Activated CD4-positive, alpha-beta T cell treated with anti-CD3 and anti-CD28 coated beads, Interleukin-2, Interleukin-6, amounts not matched to agents 100 ng/mL and 50 ng/mL, durations not matched to agents 16 hours and 8 hours (primary cell): ENCODE measurements at places on chromosomes 1 and 21.

DNA sequence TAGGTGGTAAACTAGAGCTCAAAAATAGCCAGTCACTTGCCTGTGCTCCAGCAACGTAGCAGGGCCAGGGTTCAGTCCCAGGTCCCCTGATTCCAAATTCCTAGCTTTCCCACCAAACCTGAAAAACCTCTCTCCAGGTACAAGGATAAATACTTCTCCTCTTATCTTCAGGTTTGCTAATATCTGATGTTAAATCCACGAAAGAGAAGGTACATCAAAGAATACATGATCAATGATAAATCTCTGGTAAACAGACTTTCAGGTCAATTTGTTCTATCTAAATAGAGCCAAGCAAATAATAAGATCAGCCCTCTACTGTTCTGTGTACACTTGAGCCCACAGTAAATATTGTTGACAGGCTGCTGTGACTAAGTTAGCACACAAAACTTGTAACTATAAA, 52.1 kb upstream of the AKT3 start:
- no peak for DNase-seq

- DNase-seq = no peak
Measured at GRCh38 chr1:221166559-221167318, 287.5 kb downstream of the HLX start.

- DNase-seq = no peak
Measured at GRCh38 chr1:25774206-25774803, 25.7 kb upstream of the SELENON start.

GRCh38 chr1:4681026-4681425, 26.6 kb downstream of the AJAP1 start:
- no peak for DNase-seq

GRCh38 chr1:108719656-108720435, 7.1 kb downstream of the FNDC7 start:
- no peak for DNase-seq

DNA sequence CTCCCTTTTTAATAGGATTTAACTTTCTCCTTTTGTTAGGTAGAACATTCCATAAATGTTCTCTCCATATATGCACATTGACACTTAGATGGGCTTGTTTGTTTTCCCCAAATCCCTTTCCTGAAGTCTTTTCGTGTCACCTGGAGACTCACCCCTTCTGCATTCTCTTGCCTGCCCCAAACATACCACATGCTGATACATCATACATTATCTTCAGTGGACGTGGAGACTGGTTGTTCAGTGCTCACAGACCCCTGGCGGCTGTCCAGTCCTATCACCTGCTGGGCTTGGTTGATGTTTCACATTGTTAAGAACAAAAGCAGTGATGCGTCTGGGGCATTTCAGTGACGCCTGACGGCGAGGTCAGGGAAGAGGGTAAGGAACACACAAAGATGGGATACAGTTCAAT, 22.2 kb downstream of the FMOD start:
- DNase-seq = no peak

- no peak for DNase-seq
Measured at GRCh38 chr1:209742409-209743144, 13.3 kb upstream of the TRAF3IP3 start.

GRCh38 chr1:59670662-59671061, 144.1 kb upstream of the HOOK1 start:
- DNase-seq = no peak

- no peak for DNase-seq
Measured at GRCh38 chr1:229116114-229116513, 154.8 kb upstream of the RAB4A start.

GRCh38 chr1:5650283-5651026, 341.8 kb downstream of the NPHP4 start:
- DNase-seq = no peak

DNA sequence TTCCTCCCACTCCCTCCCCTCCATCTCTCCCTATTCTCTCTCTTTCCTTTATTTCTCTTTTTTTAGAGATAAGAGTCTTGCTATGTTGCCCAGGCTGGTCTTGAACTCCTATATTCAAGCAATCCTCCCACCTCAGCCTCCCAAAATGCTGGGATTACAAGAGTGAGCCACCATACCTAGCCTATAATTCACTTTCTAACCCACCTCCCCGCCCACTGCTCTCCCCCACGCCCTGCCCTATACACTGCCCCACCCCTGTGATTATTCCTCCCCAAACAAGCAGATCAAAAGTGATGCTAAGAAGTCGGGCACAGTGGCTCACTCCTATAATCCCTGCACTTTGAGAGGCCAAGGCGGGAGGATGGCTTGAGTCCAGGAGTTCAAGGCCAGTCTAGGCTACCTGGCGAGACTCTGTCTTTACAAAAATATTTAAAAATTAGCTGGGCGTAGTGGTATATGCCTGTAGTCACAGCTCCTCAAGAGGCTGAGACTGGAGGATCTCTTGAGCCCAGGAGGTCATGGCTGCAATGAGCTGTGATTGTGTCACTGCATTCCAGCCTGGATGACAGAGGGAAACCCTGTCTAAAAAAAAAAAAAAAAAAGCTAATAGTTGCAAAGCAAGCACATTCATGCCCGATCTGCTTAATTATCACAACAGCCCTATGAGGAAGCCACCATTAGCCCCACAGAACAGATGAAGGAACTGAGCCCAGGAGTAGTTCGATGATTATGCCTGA, 12.8 kb upstream of the E2F2 start:
- DNase-seq = no peak

DNA sequence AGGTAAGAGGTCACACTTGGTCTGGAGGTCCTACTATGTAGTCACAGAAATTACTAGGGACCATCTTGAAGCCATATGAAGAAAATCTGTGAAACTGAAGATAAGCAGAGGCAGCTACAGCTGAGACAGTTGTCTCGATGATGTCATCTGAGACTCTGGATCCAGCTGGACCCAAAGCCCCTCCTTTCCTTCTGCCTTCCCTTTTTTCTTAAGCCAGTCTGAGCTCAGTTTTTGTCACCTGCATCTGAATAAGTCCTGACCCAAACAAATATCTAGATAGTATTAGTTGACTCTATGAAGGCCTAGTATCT, 143.3 kb downstream of the ETS2 start:
- no peak for DNase-seq

GRCh38 chr1:228998179-228998578, 262.9 kb downstream of the RHOU start:
- no peak for DNase-seq

- DNase-seq = no peak
Measured at GRCh38 chr1:116454940-116455339, 81.9 kb downstream of the ATP1A1 start.

DNA sequence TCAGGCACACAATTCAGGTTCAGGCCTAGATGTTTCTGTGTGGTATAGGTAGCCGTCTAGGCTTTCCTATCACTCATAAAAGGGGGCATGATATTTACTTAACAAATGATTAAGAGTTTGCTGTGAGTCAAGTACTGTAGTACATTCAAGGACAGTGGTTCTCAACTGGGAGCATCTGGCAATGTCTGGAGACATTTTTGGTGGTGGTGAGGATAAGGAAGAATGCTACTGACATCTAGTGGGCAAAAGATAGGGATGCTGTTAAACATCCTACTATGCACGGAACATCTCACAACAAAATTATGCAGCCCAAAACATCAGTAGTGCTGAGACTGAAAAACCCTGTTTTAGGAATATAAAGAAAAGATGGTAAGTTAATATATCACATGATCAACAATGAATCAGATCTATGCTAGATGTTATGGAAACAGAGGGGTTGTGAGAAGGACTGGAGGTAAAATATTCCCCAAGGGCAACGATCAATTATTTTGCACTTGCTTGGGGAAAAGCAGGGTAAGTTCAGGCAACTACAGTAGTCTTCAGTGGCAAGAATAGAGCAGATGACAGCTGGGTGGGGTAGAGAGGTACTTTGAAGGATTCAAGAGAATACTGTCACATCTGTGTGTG, 4.9 kb downstream of the DNTTIP2 start:
- DNase-seq = peak; percentile 33

DNA sequence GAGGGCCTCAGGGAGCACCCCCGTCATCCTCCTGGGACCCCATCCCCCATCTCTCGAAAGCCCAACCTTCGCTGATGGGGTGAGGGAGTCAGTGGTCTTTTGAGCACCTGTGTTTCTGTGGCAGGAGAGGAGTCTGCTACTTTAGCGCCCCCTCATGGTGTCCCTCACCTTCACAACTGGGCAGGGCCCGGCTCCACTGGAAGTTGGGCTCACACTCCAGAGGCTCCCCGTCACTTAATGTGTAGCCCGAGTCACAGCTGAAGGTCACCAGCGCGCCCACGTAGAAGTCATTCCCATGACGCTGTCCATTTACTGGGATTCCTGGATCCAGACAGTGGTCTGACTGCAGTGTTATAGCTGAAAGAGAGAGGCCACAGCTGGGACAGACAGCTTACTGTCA, 139.5 kb upstream of the HMGB4 start:
- DNase-seq = no peak

DNA sequence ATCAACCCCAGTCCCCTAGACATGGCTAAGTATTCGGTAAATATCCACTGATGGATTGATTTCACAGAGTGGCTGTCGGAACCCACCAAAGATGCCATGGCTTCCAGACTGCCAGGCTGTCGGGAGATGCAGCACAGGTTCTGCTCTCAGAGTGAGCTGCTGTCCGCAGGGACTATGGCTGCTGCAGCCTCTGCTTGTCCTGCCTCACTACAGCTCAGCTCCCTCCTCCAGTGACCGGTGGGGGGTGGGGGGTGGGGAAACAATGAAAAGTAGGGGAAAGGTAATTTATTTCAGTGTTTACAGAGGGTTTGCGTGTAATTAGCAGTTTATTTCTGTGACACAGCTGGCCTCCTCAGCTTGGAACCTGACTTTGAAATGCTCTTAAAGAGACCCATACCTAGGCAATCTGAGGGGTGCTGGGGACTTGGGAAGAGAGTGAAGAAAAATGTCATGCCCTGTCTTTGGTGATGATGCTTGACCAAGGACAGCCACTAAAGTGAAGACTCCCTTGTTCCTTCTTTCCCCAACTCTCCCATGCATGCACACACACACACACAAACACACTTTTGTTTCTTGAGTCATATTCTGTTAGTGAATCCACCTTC, 109.0 kb downstream of the CACNA1E start:
- no peak for DNase-seq

DNA sequence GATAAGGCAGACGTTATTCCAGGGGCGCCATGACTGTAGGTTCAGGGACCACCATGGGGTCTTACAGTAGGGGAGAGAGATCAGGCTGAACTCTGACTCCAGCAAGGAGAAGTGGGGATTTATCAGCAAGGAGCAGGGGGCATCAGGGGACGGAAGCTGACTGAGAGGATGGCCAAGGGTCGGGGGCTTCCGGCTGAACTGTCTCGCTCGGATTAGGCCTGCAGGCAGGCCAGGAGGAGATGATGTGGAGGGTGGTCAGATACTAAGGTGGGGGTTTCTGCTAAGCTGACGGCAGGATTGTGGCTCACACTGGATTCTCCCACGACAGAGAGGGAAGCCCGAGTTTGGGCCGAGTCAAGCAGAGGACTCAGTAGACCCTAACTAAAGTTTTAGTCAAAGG, 186.9 kb upstream of the VAMP3 start:
- DNase-seq = no peak

GRCh38 chr1:221760911-221761310, 19.0 kb upstream of the DUSP10 start:
- no peak for DNase-seq

DNA sequence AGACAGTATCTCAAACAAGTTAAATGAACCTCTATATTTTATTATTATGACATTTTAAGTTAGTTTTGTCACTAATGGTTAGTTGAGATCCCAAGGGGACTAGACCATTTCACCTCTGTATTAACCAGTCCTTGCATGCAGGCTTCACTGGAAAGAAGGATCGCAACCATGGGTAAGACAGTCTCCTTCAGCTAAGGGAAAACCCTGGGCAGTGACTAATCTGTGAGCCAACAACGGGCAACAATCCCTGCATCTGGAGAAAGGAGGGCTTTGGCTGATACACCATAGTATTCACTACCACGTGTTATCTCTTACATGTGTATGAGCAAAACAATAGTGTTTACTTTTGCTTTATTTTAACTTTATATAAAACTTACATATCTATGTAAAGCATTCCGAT, 708.8 kb upstream of the CHRM3 start:
- no peak for DNase-seq

DNA sequence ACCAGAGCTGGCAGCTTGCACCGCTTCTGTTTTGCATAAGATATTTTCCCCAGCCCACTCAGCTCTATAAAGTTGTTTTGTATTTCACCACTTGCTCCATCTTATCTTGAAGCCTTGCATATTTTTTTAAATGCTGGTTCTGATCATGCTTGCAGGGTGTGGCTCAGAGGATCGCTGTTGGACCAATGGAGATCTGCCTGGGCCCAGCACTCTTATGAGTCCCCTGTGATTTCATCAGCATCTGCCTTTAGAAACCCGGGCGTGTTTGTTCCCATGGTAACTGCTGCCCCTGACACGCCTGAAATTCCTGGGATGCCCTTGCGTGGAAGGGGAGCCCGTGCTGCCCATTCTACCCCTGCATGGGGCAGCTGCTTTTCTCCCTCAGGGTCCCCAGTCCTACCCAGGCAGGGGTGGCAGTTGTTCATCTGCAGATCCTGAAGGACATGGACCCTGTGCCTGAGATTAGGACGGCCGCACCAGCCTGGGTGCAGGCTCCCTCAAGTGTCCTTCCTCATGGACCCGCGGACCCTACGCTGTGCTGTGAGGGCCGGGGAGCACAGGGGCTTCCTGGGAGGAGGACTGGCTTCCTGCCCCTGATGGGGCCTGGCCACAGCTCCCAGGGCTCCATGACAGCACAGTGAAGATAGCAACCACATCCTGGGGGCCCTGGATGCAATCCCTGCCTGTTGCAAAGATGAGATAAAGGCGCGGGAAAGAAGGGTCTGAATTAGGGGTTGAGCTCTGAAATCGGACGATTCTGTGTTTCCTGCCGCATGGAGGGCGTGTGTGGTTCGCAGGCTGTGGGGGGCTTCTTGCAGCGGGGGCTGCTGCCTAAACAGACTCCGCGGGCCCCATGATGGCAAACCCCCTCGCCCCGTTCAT, 226.5 kb downstream of the SDCCAG8 start:
- DNase-seq = peak; percentile 19

DNA sequence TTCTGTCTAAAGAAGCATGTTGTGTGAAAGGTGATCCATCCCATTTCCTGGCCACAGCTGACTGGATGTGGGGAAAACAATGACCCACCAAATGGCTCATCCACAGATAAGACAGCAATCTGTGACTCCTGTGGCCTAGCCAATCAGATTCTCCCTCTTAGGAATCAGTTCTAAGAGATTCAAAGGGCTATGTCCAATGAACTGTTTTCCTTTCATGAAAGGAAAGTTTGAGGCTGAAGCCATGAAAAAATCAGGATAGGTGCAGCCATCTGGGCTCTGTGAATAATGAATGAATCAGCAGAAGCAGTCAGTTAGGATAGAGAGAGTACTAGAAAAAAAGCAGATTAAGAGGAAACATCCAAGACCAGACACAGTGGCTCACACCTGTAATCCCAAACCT, 164.7 kb downstream of the NRIP1 start:
- no peak for DNase-seq

DNA sequence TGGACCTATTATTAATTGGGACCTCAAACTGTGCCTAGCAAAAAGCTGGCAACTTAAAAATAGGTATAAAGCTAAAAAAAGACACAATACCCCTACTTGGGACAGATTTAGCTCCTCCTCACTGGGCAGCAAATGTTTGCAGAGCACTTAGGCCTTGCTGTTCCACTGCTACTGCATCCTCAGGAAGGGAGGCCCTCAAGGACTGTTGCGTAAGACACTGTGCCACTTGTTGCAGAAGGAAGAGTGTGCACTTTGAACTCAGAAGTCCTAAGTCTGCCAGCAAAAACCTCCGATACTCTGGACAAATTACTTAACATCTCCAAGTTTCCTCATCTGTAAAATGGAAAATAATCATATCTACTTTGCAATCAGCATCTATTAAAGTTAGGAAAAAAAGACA, 322.9 kb downstream of the BARHL2 start:
- no peak for DNase-seq

GRCh38 chr21:42221581-42222345, 2.8 kb downstream of the ABCG1 start:
- DNase-seq = no peak
